H7 (cell line): ENCODE measurements at places on chromosomes 6 and 20.

- DNase-seq = peak; percentile 58
Measured at GRCh38 chr6:1394514-1395463, 5.4 kb downstream of the FOXF2 start.

DNA sequence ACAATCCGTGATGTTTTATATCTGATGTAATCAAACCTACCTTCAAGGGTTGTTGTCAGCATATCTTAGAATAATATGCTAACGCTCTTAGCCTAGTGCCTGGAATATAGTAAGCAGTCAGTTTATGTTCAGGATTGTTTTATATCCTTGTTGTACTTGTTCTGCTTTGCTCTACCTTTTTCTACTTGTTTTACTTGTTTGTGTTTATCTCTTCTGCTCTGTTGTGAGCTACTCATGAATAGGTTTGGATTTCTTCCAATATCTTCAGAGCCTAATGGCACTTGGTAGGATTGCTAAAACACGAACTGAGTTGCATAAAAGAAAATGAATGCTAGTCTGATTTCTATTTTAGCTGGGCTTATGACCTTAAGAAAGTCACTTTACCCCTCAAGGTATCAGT lies 40.1 kb downstream of the DNAH8 start:
- no peak for DNase-seq

GRCh38 chr20:39876976-39877635 lies 811.9 kb downstream of the MAFB start:
- DNase-seq = no peak

GRCh38 chr6:162773996-162774395 lies 46.2 kb downstream of the PACRG start:
- DNase-seq = no peak

- no peak for DNase-seq
Measured at GRCh38 chr6:38020593-38020992, 201.1 kb downstream of the ZFAND3 start.

GRCh38 chr6:133288662-133289061 lies 47.5 kb downstream of the EYA4 start:
- no peak for DNase-seq

GRCh38 chr6:125869427-125869826 lies 78.7 kb downstream of the NCOA7 start:
- no peak for DNase-seq

DNA sequence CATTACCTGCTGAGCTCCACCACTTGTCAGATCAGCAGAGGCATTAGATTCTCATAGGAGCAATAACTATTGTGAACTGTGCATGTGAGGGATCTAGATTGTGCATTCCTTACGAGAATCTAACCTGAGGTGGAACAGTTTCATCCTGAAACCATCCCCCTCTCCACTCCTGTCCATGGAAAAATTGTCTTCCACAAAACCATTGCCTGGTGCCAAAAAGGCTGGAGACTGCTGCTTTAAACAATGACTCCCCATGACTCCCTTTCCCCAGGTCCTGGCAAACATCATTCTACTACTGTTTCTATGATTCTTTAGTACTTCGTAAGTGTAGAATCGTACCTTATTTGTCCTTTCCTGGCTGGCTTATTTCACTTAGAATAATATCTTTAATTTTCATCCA lies 9.7 kb upstream of the DYNLRB1 start:
- no peak for DNase-seq

GRCh38 chr6:16058929-16059345 lies 69.9 kb upstream of the MYLIP start:
- no peak for DNase-seq

GRCh38 chr6:107599043-107599442 lies 109.1 kb downstream of the SOBP start:
- no peak for DNase-seq

- DNase-seq = no peak
Measured at GRCh38 chr6:39166912-39167290, 51.9 kb upstream of the SAYSD1 start.

GRCh38 chr20:48797275-48797825 lies 30.4 kb downstream of the PREX1 start:
- DNase-seq = peak; percentile 69

- DNase-seq = no peak
Measured at GRCh38 chr6:100430962-100431361, 33.8 kb downstream of the SIM1 start.

- peak; percentile 60 for DNase-seq
Measured at GRCh38 chr6:16306334-16306733, 67.9 kb downstream of the GMPR start.

DNA sequence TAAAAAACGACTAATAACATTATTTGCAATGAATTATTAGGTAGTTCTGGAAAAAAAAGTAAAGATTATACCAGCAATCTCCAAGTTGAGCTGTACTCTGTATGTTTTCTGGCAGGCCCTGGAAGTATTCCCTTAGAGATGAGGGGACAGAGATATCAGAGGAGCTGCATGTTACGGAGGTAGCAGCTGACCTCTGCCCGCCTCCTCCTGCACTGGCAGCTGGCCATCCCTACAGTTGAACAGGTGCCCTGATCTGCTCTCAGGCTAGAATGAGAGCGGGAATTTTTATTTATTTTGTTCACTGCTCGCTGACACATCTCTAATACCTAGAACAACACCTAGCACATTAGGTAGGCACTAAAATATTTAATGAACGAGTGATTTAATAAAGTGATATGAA lies 23.1 kb downstream of the FBXL4 start:
- DNase-seq = no peak

DNA sequence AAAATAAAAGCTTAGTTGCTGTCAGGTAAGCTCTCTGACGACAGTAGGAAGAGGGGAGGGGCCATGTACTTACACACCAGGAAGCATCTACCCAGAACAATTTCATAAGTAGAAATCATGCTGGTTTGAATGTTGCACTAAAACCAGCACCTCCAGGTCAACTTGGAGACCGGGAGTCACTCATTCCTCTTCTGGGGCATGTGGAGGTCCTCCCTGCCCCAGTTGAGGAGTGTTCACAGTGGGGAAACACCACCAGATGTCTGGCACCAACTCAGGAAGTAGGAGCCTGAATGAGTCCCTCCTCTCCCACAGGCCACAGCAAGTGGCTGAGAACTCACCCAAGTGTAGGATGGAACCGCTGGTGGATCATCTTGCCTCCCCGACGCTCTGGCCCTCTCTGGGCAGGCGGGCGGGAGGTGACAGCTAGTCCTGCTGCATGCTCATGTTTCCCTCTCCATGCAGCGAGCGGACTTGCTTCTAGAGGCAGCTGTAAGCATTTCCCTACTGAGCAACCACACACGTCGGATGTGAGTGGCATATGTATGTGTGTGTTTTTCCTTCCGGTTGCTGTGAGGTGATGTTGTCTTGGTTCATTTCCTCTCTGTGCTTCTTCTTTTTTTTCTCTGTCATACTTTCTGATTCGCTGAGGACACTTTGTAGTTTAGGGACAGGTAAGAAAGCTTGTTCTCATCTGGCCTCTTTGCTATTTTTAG lies 149.5 kb upstream of the NEDD9 start:
- DNase-seq = no peak

GRCh38 chr20:62674370-62674769 lies 32.1 kb downstream of the SLCO4A1 start:
- no peak for DNase-seq

- DNase-seq = no peak
Measured at GRCh38 chr6:6798448-6798860, 209.9 kb downstream of the LY86 start.
